ENCODE measurements at places on chromosomes 2 and 18. TPM values are rescaled to one million over a fixed set of nuclear protein-coding genes. Genes with fewer than 3 reads are reported as not detected.
A peak's percentile ranks its signal among the peaks of the same experiment; 100 is the strongest.

DNA sequence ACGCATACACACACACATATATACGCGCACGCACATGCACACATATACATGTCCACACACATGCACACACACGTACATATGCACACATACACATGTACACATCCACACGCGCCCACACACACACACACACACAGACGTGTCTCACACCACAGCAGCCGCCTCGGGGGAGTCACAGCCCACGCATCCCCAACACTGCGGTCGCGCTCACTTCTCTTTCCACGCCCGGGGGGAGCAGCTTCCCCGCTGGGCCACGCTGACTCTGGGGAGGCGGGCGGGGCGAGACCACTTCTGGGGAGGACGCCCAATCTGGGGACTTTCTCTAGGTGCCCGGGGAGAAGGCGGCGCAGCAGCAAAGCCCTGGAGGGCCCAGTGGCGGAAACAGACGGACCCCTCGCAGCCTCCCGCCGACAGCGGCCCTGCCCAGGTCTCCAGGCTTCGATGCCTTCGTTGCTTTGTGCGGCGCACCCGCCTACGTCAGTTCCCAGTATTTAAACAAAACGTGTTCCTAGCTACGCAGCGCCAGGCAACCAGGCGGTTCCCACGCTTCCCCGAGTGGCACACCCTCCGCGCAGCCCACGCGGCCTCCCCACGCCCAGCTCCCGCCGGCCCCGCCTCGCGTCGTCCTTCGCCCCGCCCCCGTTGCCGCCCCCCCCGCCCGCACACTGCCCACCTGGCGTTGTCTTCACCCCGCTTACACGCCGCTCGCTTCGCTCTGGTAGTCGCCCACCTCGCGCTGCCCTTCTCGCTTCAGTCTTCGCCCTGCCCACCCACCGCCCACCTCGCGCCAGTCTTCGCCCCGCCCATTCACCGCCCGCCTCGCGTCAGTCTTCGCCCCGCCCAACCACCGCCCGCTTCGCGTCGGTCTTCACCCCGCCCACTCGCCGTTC lies 810 bp upstream of the RBFA start:
- no peak for DNase-seq

GRCh38 chr2:21812766-21813165 lies 689.0 kb downstream of the TDRD15 start:
- DNase-seq = no peak

GRCh38 chr2:139465789-139466188 lies 685.6 kb upstream of the NXPH2 start:
- DNase-seq = no peak

- DNase-seq = no peak
Observed at GRCh38 chr2:227322530-227323205, 2.4 kb upstream of the MFF start.

GRCh38 chr18:56019908-56020307 lies 431.9 kb upstream of the TCF4 start:
- DNase-seq = peak; percentile 76

- DNase-seq = peak; percentile 42
Observed at GRCh38 chr2:40448476-40449079, 3.3 kb downstream of the SLC8A1 start.

DNA sequence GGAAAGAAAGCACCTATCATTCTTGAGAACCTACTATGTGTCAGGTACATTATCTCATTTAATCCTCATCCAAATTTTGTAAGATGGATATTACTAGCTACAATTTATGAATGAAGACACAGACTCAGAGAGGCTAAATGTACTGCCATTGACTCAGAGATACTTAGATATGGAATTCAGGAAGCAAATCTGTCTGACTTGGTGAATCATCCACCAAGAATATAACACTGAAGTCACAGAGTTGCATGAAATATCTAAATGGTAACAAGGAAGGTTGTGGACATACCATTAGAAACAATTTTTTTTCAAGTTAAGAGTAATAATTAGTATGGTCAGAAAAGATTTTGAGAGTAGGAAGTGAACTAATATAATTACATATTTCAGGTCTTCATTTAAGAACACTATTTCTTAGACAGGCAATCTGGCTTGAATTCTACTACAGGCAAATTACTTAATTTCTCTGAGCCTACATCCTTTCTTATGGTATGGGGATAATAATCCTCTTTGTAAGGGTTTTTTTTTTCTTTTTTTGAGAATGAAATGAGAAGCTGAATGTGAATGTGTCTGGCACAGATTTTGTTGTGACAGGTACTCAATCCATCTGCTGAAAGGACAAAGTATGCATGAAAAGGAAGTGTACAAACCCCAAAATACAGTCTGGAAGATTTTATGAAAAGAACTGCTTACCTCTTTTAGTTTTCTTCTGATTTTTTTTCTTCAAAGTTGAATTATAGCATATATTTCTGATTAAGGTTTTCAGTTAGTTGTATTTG lies 14.8 kb upstream of the C2orf66 start:
- peak; percentile 59 for DNase-seq

GRCh38 chr2:23015651-23016200 lies 369.3 kb upstream of the KLHL29 start:
- DNase-seq = no peak

GRCh38 chr2:105581555-105581944 lies 163.2 kb upstream of the NCK2 start:
- DNase-seq = no peak

TRIM43 gene
- not detected for total RNA-seq

CD226 gene
- total RNA-seq = 0.20 TPM

- DNase-seq = no peak
Observed at GRCh38 chr2:2939078-2939795, 438.4 kb downstream of the EIPR1 start.

GRCh38 chr2:108145557-108146326 lies 94.0 kb upstream of the SULT1C3 start:
- DNase-seq = no peak

CRYGC gene
- total RNA-seq = not detected

TCF23 gene
- not detected for total RNA-seq

DYNAP gene
- total RNA-seq = not detected

GRCh38 chr2:144452989-144453336 lies 67.0 kb downstream of the ZEB2 start:
- DNase-seq = no peak

- DNase-seq = peak; percentile 66
Observed at GRCh38 chr2:174952607-174953006, 52.6 kb downstream of the CHN1 start.

GRCh38 chr2:98869870-98870269 lies 66.2 kb downstream of the CRACDL start:
- DNase-seq = no peak

- DNase-seq = peak; percentile 15
Observed at GRCh38 chr2:173997753-173998152, 32.6 kb upstream of the SP3 start.

FAM237A gene
- not detected for total RNA-seq

CYP26B1 gene
- total RNA-seq = 1.1 TPM

GRCh38 chr2:203105996-203106395 lies 91.3 kb downstream of the NBEAL1 start:
- DNase-seq = peak; percentile 81

Data from endothelial cell of umbilical vein (primary cell).